GM12878 (cell line): ENCODE measurements at places on chromosomes 4 and X.

DNA sequence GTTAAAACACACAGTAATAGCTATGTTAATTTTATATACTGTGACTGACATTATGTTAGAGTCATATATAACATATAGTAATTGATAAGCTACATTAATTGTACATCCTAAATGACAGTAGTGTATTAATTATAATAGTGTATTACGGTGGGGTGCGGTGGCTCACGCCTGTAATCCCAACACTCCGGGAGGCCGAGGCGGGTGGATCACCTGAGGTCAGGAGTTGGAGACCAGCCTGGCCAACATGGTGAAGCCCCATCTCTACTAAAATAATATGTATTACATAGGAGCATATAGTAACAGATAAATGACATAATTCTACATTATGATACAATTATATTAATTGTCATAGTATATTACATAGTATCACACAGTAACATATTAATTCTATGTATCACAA is 12.2 kb downstream of the ASMTL start:
- DNase-seq, result no peak

GRCh38 chrX:134258202-134258601 is 21.2 kb downstream of the CCDC160 start:
- DNase-seq, result no peak

GRCh38 chrX:30151964-30152363 is 63.4 kb upstream of the MAGEB2 start:
- no peak for DNase-seq

DNA sequence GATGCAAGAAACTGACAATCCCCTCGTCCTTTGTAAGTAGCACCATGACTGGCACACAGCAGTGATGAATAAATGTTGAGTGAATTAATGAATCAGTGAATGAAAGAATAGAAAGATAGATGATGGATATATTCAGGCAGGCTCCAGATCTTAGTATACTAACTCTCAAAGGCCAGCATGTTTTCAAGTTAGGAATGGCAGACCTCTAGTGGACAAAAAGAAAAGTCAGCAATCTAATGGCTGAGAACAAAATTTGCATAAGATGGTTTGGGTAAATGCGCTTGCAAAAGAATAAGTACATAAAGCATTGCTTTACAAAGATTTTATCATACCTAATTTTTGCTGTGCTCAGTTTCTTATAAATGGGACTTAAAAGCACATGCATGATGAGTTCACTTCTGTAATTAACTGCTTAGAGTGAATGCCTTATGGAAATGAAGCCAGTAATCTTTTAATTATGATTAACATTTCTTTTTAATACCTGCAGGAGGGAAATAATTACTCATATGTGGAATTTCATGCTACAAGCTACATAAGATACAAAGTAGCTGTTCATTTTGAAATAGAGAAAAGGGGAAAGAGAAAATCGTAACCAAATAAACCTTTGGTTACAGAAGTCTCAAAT is 126.9 kb upstream of the GPRIN3 start:
- no peak for DNase-seq

DNA sequence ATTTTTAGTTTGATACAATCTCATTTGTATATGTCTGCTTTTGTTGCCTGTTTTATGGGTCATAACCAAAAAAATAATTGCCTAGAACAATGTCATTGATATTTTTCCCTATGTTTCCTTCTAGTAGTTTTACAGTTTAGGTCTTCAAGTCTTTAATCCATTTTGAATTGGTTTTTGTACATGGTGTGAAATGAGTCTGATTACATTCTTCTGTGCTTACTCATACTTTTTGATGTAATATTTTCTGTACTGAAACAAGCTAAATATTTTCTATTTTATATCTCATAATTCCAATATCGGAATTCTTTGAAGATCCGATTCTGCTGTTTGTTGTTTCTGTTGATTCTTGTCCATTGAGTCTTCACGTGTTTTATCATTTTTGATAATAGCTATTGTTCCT is 10.6 kb downstream of the TMEM156 start:
- DNase-seq, result no peak
